ENCODE measurements at places on chromosomes 11 and 22. TPM values are rescaled to one million over a fixed set of nuclear protein-coding genes. Genes with fewer than 3 reads are reported as not detected.

DNA sequence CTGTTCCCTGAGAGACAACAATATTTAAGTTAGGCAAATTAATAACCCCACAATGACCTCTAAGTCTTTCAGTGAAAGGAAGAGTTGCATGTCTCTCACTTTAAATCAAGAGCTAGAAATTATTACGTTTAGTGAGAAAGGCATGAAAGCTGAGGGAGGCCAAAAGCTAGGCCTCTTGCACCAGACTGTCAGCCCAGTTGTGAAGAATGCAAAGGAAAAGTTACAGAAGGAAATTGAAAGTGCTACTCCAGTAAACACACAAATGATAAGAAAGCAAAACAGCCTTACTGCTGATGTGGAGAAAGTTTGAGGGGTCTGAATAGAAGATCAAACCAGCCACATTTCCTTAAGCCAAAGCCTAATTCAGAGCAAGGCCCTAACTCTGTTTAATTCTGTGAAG, 45.0 kb downstream of the BBOX1 start:
- DNase-seq = no peak
- no peak overlapping the region for H3K27ac ChIP-seq
- H3K27me3 ChIP-seq = no peaks in the 10 kb centered on the region
- no peaks in the 10 kb centered on the region for H3K36me3 ChIP-seq
- no peaks in the 10 kb centered on the region for H3K4me1 ChIP-seq

The FERMT3 gene
- total RNA-seq = 164 TPM

The IGLL1 gene
- not detected for total RNA-seq

DNA sequence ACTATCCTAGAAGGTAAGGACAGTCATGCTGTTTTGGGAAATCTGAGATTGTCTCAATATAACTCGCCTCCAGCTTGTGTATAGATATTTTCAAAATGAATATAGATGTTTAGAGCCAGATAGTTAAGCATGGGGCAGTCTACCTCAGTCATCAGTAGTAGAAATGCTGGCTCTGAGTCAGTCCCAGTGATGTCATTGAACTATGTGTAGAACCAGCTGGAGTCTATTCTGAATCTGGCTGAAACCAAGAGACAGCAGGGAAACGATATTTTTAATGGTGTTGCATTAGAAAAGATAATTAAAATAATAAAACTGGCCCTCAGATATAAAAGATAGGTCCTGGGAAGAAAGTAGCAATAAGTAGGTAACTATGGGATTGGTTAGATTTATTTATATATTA, 25.9 kb downstream of the PIWIL4 start:
- no peak overlapping the region for H3K4me3 ChIP-seq
- no peaks in the 10 kb centered on the region for H3K4me1 ChIP-seq
- DNase-seq = no peak

- no peaks in the 10 kb centered on the region for H3K36me3 ChIP-seq
- H3K4me3 ChIP-seq = no peak overlapping the region
- H3K27ac ChIP-seq = no peak overlapping the region
- DNase-seq = no peak
Measured at GRCh38 chr22:45763236-45763624, 91.6 kb downstream of the ATXN10 start.

DNA sequence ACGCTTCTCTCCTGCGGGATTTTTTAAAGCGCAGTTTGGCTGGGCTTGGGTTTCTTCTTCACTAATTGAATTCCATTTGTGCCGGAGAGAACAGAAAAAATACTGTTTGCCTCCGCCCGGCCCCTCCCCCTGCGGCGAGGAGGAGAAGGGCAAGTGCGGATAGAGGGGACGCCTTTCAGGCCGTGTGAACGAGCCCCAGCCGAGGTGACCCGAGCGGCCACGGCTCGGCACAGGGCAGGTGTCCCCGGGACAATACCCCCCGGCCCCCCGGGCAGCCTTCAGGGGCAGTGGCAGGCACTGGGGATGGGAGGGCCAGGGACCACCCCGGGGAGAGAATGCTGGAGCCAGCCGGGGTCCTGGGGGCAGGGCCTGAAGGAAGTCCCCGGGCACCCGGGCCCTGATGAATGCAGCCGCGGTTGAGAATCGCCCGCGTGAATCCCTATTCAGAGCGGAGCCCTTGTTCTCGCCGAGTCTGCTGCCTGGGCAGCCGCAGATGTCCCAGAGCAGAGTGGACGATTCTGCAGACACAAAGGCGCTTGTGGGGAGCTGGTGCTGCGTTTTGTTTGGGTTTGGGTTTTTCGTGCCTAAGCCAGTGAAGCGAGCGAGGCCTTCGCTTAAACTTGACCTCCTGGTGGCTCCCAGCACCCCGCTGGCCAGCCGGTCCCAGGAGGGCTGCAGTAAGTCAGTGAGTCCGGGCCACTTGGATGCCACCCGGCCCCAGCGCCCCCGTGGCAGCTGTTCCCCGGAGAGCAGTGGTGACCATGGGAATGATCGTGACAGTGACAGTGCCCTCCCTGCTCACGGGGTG, 96.0 kb downstream of the WNT7B start:
- H3K27me3 ChIP-seq = peaks cover 30% of the 10 kb centered on the region
- H3K36me3 ChIP-seq = no peaks in the 10 kb centered on the region
- H3K4me3 ChIP-seq = no peak overlapping the region
- no peak for DNase-seq
- no peaks in the 10 kb centered on the region for H3K4me1 ChIP-seq
- H3K27ac ChIP-seq = no peak overlapping the region

DNA sequence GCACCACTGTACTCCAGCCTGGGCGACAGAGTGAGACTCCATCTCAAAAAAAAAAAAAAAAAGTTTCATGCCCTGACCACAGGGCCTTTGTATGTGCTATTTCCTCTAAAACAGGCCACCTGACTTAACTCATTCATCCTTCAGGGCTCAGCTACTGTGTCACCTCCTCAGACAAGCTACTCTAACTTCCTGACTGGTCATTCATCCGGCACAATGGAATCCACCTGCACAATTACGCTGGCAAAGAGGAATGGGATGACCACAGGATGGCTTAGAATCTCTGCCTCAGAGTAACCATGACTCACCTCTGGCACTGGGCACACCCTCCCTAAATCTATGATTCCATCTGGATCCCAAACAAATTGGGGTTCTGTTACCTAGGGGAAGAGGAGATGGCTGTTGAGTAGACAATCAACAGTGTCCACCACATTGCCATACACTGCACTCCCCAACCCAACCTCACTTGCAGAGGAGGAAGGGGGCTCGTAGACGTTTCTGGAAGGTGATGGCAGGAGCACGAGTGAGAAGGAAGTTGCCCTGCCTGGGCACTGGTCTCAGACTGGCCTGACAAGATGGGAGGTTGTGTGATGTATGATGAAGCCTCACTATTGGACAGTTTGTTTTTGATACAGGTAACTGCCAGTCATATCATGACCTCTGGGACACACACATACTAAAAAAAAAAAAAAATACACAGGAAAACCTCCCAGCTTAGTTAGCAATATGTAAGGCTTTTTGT, 22.8 kb upstream of the HMOX1 start:
- H3K27ac ChIP-seq = no peak overlapping the region
- no peak overlapping the region for H3K4me3 ChIP-seq
- H3K36me3 ChIP-seq = no peaks in the 10 kb centered on the region
- no peak for DNase-seq
- peaks cover 8% of the 10 kb centered on the region for H3K27me3 ChIP-seq

GRCh38 chr22:46965555-46966494, 203.4 kb downstream of the TBC1D22A start:
- H3K27ac ChIP-seq = no peak overlapping the region
- no peak for DNase-seq
- H3K4me1 ChIP-seq = peaks cover 31% of the 10 kb centered on the region
- no peaks in the 10 kb centered on the region for H3K36me3 ChIP-seq
- no peaks in the 10 kb centered on the region for H3K27me3 ChIP-seq

- H3K27me3 ChIP-seq = no peaks in the 10 kb centered on the region
- no peak overlapping the region for H3K27ac ChIP-seq
- DNase-seq = peak; percentile 17
- H3K36me3 ChIP-seq = peaks cover 11% of the 10 kb centered on the region
- peak overlapping the region; percentile 27 for H3K4me3 ChIP-seq
Measured at GRCh38 chr22:24325105-24325757, 54.6 kb downstream of the SPECC1L start.

- no peak for DNase-seq
- no peak overlapping the region for H3K27ac ChIP-seq
- no peaks in the 10 kb centered on the region for H3K4me1 ChIP-seq
- no peak overlapping the region for H3K4me3 ChIP-seq
Measured at GRCh38 chr11:91585035-91585801, 639.4 kb upstream of the FAT3 start.

DNA sequence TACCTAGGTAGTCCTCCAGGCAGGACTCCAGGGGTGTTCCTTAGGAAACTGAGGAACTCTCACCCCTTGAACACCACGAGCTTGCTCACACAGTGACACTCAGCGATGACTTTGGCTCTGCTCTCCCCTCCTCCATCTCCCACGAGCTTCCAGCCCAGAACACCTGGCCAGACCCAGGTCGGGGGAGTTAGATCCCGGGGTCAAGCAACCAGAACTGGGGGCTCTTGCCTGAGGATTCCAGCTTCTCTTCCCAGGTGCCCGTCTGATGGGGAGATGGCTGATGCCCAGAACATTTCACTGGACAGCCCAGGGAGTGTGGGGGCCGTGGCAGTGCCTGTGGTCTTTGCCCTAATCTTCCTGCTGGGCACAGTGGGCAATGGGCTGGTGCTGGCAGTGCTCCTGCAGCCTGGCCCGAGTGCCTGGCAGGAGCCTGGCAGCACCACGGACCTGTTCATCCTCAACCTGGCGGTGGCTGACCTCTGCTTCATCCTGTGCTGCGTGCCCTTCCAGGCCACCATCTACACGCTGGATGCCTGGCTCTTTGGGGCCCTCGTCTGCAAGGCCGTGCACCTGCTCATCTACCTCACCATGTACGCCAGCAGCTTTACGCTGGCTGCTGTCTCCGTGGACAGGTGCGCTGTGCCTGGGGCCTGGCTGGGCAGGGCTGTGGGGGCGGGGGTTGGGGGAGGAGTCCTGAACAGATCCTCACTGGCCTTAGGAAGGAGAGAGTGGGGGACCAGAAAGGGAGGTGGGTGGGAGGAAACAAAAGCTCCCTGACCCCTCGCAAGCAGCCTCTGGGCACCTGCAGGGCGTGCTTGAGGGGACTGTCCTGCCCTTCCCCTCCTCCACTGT, at the start of gene GALR3:
GALR3 (plus strand) TSS at position 249 of the 852 bp plus-strand sequence; CDS start at position 274, 25 bp downstream.
- peak within 1 kb of the TSS; percentile 47 for H3K4me3 ChIP-seq
- DNase-seq = no peak
- H3K27me3 ChIP-seq = peaks cover 42% of the 10 kb centered on the region
- H3K27ac ChIP-seq = no peak within 1 kb of the TSS
- H3K4me1 ChIP-seq = peaks cover 6% of the 10 kb centered on the region

Measured in activated T-cell treated with anti-CD3 and anti-CD28 coated beads, Interleukin-2, amount 50 U/mL, for 72 hours (primary cell).